ENCODE measurements at places on chromosomes 6 and 20.

DNA sequence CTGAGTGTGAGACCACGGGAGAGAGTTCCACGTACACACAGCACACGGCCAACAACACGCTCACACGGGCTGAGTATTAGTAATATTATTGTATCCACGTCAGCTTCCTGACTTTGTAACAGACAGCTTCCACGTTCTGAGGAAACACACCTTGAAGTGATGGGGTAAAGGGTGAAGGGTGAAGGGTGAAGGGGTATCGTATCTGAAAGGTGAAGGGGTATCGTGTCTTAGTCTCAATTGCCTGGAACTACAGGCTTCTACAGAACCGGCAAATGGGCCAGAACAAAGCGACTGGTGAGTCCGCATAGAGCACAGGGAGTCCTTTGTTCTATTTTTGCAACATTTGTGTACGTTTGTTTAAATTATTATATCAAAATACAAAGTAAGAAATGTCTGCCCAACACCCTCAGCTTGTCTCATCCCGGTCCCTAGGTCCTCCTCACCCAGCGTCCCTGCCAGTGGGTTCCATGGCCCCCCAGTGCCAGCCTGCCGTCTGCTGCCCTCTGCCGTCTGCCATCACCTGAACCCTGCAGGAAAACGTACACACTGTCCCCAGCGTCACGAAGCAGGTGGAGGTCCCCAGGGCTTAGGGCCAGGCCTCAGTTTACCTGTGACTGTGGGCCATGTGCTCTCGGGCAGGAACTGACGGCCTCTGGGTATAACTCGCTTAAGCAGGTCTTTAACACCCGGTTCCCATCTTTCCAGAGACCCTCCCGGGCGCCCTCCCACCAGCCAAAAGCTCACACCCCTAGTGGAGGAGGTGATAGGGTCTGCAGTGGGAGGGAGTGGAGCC, 4.4 kb upstream of the HELZ2 start:
- no peak for DNase-seq

GRCh38 chr6:135858931-135859330, 7.4 kb downstream of the PDE7B start:
- DNase-seq, result no peak

DNA sequence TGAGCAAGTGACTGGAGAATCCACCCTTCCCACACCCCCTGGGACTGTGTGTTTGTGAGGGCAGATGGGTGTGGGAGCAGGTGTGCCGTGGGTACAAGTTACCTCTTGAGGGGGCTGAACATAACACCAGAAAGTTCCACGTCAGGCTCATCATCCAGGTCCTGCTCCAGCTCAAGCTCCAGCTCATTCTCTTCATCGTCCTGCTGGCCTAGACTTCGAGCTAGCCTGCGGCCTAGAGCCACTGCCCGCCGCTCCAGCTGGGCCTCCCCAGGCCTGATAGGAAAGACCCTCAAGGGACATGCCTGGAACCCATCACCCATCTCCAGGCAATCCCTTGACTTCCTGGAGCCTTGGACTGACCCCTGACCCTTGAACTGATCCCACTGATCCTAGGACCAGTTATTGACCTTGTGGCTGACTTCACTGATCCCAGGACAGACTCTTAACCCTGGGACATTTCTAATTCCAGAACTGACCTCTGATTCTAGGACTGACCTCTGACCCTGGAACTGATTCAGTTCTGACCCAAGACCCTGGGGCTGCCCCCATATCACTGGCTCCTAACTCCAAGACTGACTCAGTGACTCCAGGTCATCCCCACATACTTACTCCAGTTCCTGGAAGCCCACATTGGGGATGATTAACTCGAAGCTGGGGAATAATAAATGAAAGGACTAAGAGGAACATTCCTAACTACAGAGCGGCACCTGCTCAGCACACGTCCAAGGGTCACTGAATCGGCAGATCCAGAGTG, 11.8 kb upstream of the SPAG4 start:
- DNase-seq, result no peak

- DNase-seq, result no peak
These were observed 18.2 kb downstream of the FBXL4 start for GRCh38 chr6:98929498-98930060.

DNA sequence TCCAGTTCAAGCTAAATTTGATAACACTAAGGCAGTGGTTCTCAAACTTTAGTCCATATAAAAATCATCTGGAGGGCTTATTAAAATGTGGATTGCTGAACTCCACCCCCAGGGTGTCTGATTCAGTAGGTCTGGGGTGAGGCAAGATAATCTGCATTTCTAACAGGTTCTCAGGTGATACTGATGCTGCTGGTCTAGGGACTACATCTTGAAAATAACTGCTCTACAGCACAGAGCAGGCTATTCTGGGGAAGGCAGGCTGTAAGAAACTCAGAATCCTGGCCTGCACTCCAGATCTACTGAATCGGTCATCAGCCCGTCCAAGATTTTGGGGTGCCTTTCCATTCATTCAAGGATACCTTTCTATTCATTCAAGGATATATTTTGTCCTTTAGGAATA, 11.5 kb downstream of the CALHM5 start:
- DNase-seq, result no peak

DNA sequence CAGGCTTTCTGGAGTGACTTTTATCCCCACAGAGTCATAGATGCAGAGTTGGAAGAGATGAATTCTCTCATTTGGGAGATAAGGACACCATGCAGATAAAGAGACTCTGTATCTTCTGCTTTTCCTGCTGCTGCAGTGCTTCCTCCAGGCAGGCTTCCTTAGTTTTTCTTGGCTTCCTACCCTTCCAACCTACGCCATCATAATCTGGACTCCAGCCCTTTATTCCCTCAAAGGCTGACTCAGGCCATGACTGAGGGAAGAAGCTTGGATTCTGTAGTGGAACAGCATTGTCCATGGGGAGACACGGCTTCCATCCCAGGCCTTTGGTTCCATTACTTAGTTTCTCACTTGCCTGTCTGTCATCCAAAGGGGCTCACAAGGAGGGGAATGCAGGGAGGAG, 6.5 kb upstream of the RNF24 start:
- no peak for DNase-seq

- peak; percentile 64 for DNase-seq
These were observed 622 bp upstream of the KIZ start for GRCh38 chr20:21125072-21125848.

- no peak for DNase-seq
These were observed 86.9 kb downstream of the TBC1D32 start for GRCh38 chr6:121247386-121247785.

DNA sequence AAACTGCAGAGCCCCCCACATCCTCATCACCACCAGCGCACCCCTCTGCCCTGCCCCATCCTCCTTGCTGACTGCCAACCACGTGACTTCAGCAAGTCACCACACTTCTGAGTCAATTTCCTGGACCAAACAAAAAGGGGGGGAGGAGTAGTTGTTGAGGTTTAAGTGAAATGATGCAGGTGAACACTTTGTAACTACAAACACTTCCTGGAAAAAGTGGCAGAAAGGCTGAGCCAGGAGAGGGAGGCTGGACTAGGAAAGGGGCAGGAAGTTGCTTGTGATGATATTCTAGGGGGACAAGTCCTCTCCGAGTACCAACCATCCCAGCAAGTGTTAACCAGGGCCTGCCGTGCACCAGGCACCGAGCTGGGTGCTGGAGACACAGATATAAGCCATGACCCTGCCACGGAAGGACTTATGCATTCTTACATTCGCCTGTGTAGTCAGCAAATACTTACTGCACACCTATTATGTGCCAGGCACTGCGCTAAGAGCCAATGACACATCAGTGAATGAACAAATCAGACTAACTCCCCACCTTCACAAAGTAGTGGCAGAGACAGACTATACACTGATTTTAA, 67.3 kb downstream of the PREX1 start:
- DNase-seq, result no peak

DNA sequence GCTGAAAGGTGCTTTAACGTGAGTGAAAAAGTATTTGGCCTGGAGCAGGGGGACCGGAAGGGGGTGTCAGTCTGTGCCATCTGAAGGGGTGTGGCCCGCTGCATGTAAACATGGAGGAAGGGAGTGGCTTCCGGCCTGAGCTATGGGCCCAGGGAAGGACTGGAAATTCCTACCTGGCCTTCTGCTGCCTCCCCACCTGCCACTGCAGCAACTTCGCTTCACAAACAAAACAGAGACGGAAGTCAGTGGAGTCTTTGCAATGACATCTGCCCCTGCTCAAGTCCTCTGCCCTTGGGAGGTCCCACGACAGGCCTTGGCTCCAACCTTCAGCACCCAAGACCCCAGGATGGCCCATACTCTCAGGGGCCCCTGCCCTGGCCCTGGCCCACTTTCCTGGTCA, 28.1 kb upstream of the FOXP4 start:
- no peak for DNase-seq

DNA sequence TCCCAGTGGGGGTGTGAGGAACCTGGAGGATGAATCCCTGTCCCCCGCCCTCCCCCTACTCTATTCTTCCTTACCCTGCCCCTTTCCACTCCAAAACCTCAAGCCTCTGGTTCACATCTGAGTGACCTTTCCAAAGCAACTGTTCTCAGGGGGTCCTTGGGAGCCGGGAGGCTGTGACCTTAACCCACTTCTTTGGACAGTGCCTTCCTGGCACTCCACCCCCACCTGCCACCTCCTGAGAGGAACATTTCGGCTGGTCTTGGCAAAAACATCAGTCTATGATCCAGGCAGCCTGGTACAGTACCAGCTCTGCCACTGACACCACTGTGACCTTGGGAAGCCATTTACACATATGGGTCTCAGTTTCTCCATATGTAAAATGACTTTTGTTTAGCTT, 121.7 kb downstream of the MRPL14 start:
- no peak for DNase-seq

GRCh38 chr20:59568509-59569024, 35.8 kb upstream of the PHACTR3 start:
- no peak for DNase-seq

- DNase-seq, result no peak
These were observed 421.7 kb downstream of the BMP2 start for GRCh38 chr20:7189231-7189630.

DNA sequence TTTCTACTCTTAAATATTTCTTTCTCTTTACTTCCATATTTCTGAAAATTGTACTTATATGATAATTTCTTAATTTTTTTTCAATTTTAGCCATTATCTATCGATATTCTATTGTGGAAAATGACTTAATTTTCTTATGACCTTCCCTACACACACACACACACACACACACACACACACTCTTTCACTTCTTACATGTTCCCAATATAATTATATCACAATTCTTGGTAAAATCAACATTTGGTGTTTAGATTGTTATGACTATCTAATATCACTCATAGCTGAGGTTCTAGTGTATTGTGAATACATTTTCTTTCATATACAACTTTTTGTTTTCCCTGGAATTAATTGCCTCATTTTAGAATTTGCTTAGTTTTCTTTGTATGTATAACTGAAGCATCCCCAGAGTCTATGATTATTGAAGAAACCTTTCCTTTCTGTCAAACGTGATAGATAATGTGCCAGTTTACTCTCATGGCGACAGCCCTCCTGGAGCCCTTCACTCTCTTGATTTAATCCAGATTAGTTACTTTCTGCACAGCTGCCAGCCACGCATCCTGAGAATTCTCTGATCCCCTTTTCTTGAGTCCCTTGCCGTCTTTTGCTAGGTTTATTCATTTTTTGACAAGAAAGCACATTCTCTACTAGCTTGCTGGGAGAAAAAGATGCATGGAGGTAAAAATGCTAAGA, 63.4 kb downstream of the RNF182 start:
- no peak for DNase-seq

GRCh38 chr6:14170128-14170527, 52.6 kb downstream of the CD83 start:
- DNase-seq, result no peak

- DNase-seq, result peak; percentile 27
These were observed 170.6 kb downstream of the LY86 start for GRCh38 chr6:6758915-6759654.

- DNase-seq, result no peak
These were observed 140.1 kb upstream of the GMDS start for GRCh38 chr6:2385471-2385983.

DNA sequence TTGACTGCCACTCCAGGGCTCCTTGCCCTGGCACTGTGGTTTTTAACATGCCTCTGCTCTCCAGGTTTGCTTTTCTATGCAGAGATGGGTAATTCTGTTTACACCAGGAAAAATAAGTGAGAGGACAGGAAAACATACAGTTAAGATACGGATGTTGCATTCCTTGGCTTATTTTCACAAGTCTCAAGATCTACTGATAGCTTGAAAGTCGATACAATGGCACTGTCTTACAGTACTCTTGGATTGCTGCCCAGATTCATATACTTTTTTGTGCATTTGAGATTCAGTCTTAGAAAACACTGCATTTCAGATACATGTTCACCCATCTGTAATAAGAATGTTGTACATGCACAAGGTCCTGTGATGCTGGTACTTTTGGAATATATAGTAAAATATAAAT, 159.6 kb upstream of the FLRT3 start:
- no peak for DNase-seq

DNA sequence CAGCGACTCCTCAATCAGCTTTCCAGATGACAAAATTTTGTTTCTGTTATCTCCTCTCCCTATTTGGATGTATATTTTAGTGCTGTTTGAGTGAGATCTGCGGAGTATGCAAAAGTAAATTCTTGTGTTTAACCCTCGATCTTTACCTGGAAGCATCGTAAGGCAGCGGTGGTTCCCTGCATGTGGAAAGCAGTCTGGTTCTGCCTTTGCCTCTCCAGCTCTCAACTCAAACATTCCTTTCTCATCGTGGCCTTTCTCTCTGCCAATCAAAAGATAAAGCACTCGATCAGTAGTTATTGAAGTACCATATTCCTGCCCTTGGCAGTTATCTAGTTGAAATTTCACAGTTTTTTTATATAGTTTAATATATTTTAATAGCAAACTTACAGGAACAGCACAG, 44.0 kb upstream of the BTN3A2 start:
- no peak for DNase-seq

GRCh38 chr6:158389193-158389919, 77.1 kb downstream of the TULP4 start:
- DNase-seq, result no peak

DNA sequence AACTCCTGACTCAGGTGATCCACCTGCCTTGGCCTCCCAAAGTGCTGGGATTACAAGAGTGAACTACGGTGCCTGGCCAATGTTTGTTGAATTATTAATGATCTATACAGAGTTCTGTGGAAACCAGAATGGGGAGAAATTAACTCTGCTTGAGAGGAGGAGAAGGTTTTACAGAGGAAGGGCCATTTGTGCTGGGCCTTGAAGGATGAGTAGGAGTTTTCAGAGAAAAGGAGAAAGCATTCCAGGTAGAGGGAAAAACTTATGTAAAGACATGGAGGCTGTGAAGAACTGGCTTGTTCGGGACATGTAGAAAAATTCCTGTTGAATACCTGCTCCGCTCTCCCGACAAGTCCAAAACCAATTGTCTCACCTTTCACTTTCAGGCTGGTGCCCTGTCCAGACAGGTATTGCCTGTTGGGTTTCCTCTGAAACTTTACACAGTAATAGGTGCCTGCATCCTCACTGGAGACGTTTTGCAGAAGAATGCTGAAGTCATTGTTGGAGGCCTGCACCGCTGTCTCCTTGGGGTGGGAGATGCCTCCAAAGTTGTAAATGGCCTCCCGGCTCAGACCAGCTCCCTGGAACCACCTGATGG, 11.3 kb upstream of the NSFL1C start:
- no peak for DNase-seq

GRCh38 chr6:111612379-111612778, 6.7 kb upstream of the TRAF3IP2 start:
- DNase-seq, result no peak

GRCh38 chr6:42105156-42105648, 37.2 kb downstream of the C6orf132 start:
- DNase-seq, result no peak

Measured in HAP-1 (cell line).